ENCODE measurements at places on chromosomes 11 and 22.

DNA sequence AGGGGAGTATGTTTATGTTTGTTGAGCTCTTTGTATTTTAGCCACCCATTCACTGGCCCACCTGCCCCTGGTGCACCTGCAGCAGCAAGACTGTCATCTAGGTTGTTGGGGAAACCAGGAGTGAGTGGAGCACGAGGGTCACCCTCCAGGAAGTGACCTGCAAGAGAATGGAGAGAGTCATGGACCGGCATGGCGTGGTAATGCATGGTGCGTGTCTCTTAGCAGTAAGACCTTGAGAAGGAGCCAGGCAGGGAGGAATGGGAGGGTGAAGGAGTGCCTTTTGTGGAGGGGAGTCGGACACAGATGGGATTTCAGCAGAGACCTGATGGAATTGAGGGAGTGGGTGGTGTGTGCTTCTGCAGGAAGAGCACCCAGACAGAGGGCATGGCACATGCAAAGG is 37.9 kb downstream of the KCNQ1 start:
- no peak for DNase-seq

DNA sequence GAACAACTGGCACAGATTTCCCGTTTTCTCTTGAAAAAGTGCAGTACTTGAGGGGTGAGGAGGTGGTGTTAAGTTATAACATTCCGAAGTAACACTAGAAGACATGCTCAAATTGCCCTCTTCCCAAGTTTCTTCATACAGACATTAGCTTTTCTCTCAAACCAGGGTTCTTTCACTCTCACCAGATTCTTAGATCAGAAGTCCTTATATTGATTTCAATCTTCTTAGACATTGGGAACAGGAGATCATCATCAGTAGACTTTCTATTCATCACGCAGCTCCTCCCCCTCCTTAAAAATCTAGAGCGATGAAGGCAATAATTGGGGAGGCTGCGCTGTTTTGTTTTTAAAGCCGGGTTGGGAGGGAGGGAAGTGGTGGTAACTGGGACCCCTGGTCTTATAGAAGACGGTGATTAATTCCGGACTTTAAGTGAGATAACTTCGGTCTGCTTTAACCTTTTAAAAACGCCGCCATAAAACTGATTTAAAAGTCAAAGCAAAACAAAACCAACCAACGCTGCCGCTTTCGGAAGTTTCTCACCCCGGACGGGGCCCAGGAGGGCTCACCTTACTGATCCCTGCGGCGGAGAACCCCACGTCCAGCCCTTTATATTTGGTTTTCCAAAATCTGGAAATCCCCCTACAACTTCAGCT is 665 bp downstream of the USP28 start:
- DNase-seq, result no peak

GRCh38 chr11:132910011-132910760 is 622.1 kb downstream of the OPCML start:
- no peak for DNase-seq

DNA sequence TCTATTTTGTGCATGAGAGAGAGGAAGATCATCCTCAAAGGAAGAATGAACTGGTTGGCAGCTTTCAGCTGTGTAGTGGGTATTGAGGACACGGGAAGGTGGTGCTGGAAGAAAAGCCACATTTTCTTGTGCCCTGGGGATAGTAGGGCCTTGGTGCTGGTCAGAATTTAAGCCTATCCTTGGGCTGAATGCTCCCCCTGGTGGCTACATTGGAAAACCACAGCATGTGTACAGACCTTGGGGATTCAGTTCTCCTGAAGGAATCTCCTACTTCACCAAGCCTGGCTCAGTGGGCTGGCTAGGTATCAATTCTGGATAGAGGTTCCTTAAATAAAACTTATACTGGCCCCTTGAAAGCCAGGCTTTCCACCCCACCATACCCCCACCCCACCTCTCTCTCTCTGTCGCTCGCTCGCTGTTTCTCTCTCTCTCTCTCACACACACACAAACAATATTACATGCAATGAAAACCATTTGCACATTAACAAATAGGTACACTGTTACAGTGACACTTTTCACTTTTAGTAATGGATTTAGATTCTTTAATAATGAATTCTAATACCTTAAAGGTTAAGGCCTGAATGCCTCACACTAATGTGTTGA is 2.8 kb upstream of the OR51M1 start:
- no peak for DNase-seq

GRCh38 chr22:50032941-50033601 is 20.5 kb upstream of the IL17REL start:
- DNase-seq, result no peak

DNA sequence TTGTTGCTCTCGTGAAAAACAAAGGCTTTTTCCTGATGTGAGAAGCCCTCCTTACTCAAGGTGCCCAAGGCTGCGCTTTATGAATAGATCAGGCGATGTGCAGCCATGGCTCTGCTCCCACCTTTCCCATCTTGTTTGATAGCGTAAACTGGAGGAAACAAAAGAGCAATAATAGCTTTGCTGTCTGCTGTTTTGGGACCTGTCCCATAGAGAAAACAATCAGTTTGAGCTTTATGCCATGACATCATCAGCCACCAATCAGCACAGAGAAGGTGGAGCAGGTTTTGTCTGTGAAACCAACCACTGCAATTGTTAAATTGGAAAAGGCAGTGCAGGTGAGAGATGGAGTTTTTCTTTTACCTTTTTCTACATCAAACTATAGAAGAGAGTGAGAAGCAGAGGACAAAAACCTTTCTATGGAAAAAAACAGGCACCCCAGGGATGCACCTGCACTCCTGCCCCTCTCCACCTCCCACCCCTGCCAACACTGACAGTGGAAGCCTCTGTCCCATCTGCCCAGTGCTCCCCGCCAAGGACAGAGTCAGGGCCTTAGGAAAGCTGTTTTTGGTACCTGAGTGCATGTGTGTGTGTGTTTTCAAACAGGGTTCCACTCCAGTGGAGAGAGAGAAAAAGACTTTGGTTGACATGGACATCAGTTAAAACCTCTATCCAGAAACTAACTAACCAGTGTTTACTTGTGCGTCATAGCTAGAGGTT is 80.7 kb downstream of the MICAL3 start:
- DNase-seq, result no peak

GRCh38 chr11:47973173-47973572 is 7.2 kb upstream of the PTPRJ start:
- no peak for DNase-seq

GRCh38 chr22:47372596-47373385 is 610.3 kb downstream of the TBC1D22A start:
- no peak for DNase-seq

GRCh38 chr11:64619196-64619595 is 28.2 kb downstream of the SLC22A12 start:
- no peak for DNase-seq

GRCh38 chr11:206526-207207 is 532 bp downstream of the BET1L start:
- no peak for DNase-seq

DNA sequence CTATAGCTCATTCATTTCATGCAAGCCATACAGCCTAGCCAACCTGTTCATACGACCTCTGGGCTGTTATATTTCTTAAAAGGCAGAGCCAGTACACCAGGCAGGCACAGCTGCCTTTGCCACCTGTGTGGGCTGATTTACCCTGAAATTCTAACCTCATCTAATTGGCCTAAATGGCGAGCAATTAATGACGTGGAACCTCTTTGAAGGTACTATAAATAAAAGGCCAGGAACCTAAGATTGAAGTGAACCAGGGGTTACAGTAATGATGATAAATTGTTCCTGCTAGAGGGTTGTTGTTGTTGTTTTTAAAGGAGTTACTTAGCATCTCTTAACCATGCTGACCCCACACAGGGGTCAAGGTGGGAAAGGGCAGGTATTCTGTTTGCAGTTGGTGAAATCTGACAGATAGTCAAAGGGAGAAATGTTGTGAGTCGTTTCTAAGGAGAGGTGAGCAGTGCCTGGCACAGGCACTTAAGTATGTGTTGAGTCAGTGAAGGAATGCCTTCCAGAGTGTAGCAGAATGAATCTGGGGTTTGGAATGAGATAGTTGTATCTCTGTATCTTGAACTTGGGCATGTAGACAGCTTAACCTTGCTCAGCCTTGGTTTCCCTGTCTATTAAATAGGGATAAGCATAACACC is 213.5 kb upstream of the NAV2 start:
- DNase-seq, result no peak

GRCh38 chr11:103031834-103032233 is 60.1 kb downstream of the DCUN1D5 start:
- DNase-seq, result no peak

GRCh38 chr11:122234257-122234656 is 118.2 kb upstream of the BLID start:
- DNase-seq, result no peak

- DNase-seq, result no peak
These were observed 60.6 kb upstream of the RASD2 start for GRCh38 chr22:35479985-35480550.
